Neural crest cell (in vitro differentiated cells): ENCODE measurements at places on chromosomes 3 and 15. TPM values are rescaled to one million over a fixed set of nuclear protein-coding genes. Genes with fewer than 3 reads are reported as not detected.

- DNase-seq, result no peak
- no peak overlapping the region for H3K27ac ChIP-seq
- H3K36me3 ChIP-seq, result no peaks in the 10 kb centered on the region
- no peaks in the 10 kb centered on the region for H3K27me3 ChIP-seq
- H3K4me3 ChIP-seq, result no peak overlapping the region
- no peaks in the 10 kb centered on the region for H3K4me1 ChIP-seq
Observed at GRCh38 chr3:147173257-147173656, 233.1 kb downstream of the ZIC4 start.

GRCh38 chr3:2853651-2854050 lies 256.5 kb downstream of the IL5RA start:
- no peaks in the 10 kb centered on the region for H3K4me1 ChIP-seq
- no peaks in the 10 kb centered on the region for H3K27me3 ChIP-seq
- H3K36me3 ChIP-seq, result no peaks in the 10 kb centered on the region
- no peak for DNase-seq
- H3K4me3 ChIP-seq, result no peak overlapping the region

Gene IQSEC1
- 31.3 and 32.1 TPM in 2 replicates for total RNA-seq

Gene MEIS2
- total RNA-seq, result 58.5 and 59.5 TPM in 2 replicates
